ENCODE measurements at places on chromosomes 16 and 17.

GRCh38 chr16:15427648-15428239, 6.6 kb upstream of the BMERB1 start:
- DNase-seq: peak; percentile 94

DNA sequence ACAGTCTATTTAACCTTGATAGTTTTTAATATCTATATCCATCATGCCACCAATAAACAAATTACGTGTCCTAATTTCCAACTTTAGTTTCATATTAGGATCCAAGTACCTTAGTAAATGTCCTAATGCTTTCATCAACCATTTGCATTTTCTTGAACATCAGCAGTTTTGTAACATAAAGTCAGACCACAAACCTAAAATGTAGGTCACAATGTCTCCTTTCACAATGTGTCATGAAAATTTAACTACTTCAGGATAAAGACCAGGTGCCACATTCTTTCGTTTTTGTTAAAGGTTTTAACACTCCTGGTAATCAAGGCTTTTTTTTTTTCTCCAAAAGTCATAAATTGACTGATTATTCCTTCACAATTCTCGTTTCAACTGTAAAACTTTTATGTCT, 310.7 kb upstream of the PMFBP1 start:
- no peak for DNase-seq

GRCh38 chr17:17871913-17872312, 35.1 kb upstream of the SREBF1 start:
- no peak for DNase-seq

GRCh38 chr16:3157229-3158025, 22.6 kb downstream of the ZNF213 start:
- peak; percentile 97 for DNase-seq

DNA sequence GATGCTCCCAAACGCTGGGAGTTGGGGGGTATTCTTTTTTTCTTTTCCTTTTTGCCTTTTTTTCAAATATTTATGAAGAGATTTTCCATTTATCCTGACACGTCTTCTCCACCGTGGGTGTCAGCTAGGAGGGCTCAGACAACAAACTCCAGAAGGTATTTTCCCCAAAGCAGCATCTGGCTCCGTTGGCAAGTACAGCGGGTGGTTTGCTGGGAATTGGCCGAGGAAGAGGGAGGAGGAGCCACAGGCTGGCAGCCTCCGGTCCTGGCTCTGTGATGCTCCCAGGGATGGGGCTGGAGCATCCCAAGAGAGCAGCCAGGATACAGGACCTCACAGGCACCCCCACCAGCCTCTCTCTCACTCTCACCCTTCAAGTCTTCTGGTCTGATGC, 10.9 kb upstream of the CACNG4 start:
- peak; percentile 84 for DNase-seq

- no peak for DNase-seq
Observed at GRCh38 chr16:67449336-67449735, 18.4 kb downstream of the HSD11B2 start.

GRCh38 chr17:48335858-48336500, 94.0 kb downstream of the SKAP1 start:
- peak; percentile 67 for DNase-seq

- DNase-seq: no peak
Observed at GRCh38 chr16:88132836-88133506, 181.7 kb downstream of the BANP start.

DNA sequence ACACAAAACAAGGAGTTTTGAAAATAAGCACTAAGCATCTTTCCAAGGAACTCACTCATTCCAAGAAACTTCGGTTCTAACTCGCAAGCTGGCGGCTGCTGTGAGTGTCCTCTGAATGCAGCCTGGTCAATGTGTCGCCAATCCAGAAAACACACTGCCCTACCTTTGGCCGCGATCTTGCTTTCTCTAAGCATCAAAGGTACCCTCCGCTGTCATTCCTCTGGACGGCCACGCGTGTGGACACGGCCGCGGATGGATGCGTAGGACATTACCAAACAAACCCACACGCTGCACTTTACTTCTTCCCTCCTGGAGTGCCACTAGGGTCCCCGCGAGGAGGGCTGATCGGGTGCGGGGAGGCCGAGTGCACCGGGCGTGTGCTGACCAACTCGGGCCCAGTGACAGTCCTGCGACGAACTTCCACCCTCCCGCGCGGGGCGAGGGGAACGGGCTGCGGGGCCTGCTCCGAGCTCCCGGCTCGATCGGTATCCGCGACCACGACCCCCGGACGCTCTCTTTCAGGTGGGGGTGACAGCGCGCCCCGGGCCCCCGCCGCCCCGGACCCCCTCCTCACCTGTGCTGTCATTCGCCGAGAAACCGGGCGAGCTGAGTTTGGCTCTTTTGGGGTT, 1.1 kb downstream of the CREBBP start:
- no peak for DNase-seq

DNA sequence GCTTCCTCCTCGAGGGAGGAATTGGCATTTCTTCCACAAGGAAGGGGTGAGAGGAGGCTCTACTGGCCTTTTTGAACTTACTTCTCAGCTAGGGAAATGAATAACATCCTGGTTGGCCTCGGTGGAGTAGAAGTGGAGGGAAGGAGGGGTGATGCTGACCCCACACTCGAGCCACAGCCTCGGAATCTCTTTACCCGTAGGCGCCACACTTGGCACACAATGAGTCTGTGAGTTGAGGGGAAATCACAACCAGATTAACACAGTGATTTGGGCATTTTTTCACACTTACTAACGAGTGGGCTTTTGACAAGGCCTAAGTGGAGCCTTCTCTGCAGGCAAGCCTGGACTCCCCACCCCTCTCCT, 47.3 kb upstream of the TBX2 start:
- no peak for DNase-seq

DNA sequence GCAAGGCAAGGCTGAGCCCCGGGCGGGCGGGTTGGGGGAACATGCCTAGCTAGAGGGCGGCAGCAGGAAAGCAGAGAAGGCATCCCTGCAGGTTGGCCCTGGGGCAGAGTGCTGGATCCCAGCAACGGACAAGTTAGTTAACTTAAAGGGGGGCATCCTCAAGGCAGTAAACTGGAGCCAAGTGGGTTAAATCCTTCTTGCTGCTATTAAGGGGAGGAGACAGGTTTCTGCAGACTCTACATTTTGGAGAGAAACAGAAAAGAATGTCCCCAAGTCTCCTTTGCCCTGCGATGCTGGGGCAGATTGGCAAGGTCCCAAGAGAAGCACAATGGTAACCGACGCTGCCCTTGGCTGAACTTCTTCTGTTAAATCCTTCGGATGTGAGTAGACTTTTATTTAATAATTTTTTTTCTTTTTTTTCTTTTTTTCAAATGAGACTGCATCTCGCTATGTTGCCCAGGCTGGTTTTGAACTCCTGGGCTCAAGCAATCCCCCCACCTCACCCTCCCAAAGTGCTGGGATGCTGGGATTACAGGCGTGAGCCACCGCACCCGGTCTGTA, 14.0 kb downstream of the ATP5PD start:
- DNase-seq: no peak

GRCh38 chr17:22217135-22217534, 524.8 kb downstream of the KCNJ18 start:
- DNase-seq: no peak

DNA sequence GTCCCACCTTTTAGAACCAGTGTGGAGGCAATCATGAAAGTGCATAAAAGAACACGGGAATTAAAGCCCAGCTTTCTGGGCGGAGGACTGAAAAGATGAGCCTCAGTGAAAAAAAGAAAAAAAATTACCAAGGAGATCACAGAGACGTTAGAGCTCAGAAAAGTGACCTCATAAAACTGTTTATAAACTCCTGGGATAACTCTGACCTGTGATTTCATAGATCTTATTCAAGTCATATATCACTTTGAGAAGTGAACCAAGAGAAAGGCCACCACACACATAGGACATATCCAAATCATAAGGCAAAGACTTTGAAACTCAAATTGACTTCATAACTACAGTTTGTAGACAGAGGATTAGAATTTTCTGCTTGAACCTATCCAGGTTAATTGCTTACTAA, 90.1 kb downstream of the KCNJ2 start:
- DNase-seq: no peak

DNA sequence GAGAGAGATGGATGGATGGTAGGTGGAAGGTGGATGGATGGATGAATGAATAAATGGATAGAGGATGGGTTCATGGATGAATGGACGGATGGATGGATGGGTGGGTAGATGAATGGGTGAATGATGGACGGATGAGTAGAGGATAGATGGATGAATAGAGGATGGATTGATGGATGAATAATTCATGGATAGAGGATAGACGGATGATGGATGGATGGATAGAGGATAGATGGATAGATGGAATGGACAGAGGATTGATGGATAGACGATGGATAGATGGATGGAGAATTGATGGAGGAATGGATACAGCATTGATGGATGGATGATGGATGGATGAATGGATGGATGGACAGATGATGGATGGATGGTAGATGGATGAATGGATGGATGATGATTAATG, 91.7 kb downstream of the MYH11 start:
- DNase-seq: no peak

DNA sequence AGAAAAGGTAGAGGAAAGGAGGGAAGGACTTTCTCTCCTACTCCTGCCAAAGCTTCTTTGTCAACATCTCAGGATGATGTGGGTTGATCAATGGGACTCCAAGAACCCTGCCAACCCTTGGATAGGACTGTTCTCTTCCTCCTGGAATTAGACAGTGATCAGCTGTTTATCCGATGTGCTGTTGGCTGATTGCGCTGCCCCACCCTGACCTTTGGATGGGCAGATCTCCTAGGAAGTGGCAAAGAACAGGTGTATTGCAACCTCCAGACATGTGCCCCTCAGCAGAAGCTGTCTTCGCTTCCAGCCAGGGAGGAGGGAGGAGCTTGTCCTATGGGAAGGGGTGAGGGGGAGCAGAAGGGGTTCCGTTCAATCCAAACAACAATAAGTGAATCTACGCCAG, 30.5 kb downstream of the SLC5A11 start:
- DNase-seq: no peak

DNA sequence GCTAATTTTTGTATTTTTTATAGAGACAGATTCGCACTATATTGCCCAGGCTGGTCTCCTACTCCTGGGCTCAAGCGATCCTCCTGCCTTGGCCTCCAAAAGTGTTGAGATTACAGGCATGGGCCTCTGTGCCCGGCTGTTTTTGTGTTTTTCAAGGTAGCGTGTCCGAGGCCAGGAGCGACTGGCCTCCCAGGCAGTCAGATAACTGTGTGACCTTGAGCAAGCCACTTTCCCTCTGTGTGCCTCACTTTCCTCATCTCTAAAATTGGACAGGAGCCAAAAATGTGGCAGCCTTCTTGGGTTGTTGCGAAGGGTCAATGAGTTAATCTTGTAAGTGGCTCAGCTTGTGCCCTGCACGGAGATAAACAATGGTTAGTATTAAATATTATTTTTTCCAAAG, 2.4 kb downstream of the ABCC1 start:
- no peak for DNase-seq

- DNase-seq: no peak
Observed at GRCh38 chr17:7589891-7590691, at the start of gene SOX15. TSS of gene SOX15 (minus strand) at chr17:7590094. CDS start at chr17:7589676, 418 bp downstream.

DNA sequence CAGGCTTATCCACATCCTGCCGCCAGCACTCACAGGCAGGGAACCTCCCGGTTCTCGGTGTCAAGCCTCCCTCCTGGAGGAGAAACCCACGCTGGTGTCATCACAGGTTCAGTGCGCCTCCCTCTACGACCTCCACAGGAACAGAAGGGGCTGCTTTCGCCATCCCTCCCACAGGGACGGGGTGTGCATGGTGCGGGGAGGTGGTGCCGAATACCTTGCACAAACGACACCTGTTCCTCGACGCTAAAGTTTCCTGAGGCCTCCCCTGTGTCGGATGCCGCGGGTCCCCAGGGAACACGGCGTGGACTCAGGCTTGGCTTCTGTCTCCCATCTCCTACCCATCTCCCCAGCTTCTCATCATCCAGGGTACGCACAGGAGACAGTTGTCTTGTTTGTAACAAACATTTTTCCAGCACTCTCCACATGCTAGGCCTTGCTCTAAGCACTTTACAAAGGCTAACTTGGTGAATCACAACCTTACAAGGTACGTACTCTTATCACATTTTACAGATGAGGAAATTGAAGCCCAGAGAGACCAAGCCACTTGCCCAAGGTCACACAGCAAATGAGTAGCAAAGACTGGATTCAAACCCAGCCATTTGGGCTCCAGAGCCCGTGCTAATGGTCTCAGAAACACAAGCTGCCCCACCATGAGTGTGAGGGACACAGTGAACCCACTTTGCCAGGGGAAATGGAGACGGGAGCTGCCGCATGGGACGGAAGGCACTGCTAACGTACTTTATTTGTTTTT, 271.6 kb downstream of the C16orf95 start:
- DNase-seq: no peak

DNA sequence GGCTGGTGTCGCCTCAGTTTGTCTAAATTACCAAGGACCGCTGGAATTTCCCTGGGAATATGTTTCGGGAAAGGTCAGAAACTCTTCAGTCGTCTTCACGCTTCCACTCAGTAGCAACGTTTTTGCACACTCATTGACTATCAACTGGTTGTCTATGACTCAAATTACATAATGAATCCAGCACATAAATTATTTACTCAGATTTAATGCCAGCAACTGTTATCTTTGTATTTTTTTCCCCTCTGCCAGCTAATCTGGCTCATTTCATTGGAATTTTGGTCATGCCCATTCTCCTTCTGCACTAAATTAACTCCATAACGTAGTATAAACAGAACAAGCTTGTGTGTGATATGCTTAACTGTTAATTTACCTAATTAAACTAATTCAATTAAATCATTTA, 372.7 kb upstream of the ZFHX3 start:
- DNase-seq: no peak

- no peak for DNase-seq
Observed at GRCh38 chr16:89324056-89325010, 106.8 kb downstream of the ZNF778 start.

DNA sequence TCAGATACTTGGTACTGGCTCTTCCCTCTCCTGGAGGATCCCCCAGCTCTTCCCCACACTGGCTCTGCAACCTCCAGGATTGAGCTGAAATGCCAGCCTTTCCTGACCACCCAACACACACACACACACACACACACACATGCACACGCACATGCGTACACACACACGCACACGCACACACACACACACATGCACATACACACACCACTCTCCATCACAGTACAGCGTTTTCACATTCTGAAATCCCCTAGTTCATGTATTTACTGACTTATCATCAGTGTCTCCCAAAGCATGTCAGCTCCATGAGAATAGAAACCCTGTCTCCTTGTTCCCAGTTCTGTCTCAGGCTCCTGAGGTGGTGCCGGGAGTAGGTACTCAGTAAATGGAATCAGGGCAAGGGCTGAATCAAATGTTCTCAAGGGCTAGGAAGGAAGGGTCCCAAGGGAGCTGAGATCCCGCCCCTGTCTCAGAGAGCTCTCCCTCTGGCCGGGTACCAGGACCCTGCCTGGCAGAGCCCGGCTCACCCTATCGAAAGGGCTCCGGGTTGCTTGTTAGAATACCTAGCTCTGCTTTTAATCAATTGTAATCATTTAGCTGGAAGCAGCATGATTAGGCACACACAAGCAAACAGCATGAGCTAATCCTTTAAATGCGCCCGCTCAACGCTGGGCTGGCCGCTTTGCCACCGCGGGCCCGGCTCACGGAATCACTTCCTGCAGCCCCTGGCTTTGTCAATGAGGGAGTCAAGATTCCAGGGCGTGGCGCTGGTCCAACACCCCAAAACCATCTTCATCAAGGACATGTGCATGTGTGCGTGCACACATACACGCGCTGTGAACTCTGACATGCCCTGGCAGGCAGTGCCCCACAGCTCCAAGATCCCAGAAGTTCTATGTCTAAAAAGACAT, 140.7 kb downstream of the C16orf78 start:
- DNase-seq: peak; percentile 79

- no peak for DNase-seq
Observed at GRCh38 chr17:65739034-65739433, 177.6 kb upstream of the AXIN2 start.

- DNase-seq: no peak
Observed at GRCh38 chr17:32112416-32112815, 29.9 kb upstream of the RHOT1 start.

GRCh38 chr16:27314161-27314723, 468 bp downstream of the IL4R start:
- no peak for DNase-seq

Data from NCI-H524 (cell line).